NCI-H345 (cell line): ENCODE measurements at places on chromosomes 3 and 15.

- no peak for DNase-seq
Measured at GRCh38 chr15:81080996-81081395, 53.1 kb upstream of the CFAP161 start.

DNA sequence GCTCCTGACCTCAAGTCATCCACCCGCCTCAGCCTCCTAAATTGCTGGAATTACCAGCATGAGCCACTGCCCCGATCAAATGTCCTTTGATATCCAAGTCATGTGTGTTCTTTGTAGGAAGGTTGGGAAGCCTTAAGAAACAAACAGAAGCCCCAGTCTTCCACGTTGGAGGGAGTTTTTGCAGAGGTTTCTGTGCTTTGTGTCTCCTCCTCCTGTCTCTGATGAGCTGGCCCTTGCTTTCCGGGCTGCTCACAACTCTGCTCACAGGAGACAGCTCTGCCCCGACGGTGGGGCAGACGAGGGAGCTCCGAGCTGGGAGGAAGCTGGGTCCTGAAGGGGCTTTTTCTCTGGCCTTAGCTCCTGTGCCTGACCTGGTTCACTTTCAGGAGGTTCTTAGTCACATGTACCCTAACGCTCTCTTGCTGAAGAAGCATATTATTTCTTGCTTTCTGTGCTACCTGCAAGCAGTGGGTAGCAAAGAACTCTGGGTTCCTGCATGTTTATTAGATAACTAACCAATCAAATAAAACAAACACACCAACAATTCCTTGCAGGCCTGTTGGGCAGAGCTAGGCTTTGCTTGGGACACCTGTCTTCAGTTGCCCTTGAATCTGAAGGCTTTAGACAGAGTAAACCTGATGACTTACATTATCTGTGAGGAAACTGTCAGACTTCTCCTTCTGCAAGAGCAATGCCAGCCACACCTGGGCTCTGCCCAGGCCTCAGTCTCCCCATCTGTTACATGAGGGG is 52.6 kb upstream of the SMAD6 start:
- DNase-seq: no peak

DNA sequence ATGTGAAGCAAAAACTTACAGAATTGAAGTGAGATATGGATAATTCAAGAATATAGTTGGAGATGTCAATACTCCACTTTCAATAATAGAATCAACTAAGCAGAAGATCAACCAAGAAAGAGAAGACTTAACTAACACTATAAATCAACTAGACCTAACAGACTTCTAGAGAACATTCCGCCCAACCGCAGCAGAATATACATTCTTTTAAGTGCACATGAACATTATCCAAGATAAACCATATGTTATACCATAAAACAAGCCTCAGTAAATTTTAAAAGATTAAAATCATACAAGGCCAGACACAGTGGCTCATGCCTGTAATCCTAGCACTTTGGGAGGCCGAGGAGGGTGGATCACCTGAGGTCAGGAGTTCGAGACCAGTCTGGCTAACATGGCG is 5.5 kb upstream of the TEX55 start:
- DNase-seq: no peak

- DNase-seq: peak; percentile 44
Measured at GRCh38 chr15:39833515-39833981, 50.9 kb upstream of the FSIP1 start.

DNA sequence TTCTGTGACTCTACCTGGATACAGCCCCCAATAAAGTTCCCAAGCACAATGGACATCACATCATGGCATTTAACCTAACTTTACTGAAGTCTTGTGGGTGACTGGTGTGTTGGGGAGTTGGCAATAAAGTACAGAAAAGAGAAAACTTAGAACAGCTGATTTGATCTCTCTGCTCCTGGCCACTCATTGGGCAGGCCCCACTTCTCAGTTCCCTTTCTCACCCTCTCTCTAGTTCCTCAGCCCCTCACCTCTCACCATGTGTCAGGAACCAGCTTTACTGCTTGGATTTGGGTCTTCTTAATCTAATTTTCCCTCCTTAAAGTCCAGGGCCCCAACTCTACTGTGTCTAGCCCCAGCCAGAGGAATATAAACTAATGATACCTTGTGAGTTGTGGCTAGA is 713 bp upstream of the MUC13 start:
- DNase-seq: no peak

- peak; percentile 34 for DNase-seq
Measured at GRCh38 chr15:57312318-57313133, 63.8 kb upstream of the CGNL1 start.
